H9 (cell line): ENCODE measurements at places on chromosomes 11 and 22.

GRCh38 chr22:42930810-42931420 is 73.8 kb upstream of the ARFGAP3 start:
- DNase-seq: no peak

- peak; percentile 87 for DNase-seq
Observed at GRCh38 chr22:38034278-38034882, 22.8 kb upstream of the PICK1 start.

DNA sequence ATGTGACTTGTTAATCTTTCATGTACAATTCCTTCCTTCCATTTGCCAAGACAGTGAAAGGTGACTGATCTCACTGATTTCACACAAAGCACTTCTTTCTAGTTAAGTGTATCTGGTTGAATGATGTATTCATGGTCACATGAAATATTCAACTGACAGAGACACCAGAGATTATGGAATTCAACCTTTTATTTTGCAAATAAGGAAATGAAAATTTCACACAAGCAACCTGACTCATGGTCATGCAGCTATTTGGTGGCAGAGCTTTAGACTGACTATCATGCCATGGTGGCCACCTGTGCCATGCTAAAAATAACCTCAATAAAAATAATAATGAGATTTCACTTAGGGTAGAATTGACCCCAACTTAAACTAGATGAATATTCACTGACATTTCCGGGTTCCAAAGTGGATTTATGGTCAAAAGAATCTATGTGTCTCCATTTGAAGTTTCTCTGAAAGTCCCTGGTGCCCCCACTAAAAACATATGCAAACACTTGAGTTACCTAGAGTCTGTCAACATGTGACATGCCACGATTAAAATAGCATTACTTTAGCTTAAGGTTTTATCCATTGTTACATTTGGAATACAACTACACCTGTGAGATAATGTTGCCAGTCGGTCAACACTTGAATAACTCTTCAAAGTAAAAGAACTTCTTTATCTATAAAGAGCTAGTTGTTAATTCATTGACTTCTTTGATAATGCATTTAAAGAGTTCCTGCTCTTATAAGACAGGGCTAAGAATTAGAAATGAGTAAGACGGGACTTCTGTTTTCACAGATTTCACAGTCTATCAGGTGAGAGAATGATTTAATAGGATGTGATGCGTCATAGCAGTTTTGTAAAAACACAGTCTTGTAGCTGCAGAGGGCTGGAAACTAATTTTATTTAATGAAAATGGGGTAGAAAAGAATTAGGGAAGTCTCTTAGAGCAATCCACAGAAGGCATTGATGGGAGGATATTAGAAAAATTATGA is 94.6 kb upstream of the OR9G4 start:
- no peak for DNase-seq

DNA sequence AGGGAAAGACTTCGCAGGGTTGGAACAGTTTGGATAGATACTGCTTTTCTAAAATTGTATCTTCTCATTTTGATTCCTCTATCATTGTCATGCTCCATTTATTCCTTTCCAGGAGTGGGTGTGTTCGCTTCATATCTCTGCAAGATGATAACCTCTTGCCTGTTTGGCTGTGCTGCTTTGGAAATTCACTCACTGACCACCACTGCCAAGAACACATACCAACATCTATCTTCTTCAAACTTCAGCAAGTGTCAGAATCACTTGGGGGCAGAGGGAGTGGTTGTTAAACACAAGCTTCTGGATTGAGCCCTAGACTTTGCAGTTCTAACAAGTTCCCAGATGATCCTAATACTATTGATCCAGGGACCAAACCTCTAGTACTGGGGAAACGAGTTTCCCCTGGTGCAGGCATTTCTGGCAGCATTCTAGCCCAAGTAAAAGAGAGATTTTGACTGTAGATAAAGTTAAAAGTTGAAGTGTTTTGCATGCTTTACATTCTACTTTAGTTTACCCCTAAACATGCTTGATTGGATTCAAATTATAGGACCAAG is 11.5 kb upstream of the DKK3 start:
- DNase-seq: no peak

DNA sequence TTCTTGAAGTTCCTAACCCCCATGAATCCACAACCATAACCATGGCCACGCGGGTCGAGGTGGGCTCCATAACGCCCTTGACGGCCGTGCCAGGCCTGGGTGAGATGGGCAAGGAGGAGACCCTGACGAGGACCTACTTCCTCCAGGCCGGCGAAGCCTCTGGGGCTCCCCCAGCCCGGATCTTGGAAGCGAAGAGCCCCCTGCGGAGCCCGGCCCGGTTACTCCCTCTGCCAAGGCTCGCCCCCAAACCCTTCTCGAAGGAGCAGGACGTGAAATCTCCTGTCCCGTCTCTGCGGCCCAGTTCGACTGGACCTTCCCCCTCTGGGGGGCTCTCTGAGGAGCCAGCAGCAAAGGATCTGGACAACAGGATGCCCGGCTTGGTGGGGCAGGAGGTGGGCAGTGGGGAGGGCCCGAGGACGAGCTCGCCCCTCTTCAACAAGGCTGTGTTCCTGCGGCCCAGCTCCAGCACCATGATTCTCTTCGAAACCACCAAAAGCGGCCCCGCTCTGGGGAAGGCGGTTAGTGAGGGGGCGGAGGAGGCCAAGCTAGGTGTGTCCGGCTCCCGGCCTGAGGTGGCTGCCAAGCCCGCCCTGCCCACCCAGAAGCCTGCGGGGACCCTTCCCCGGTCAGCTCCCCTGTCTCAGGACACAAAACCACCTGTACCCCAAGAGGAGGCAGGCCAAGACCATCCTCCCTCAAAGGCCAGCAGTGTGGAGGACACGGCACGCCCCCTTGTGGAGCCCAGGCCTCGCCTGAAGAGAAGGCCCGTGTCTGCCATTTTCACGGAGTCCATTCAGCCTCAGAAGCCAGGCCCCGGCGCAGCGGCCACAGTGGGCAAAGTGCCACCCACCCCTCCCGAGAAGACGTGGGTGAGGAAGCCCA is 75.7 kb downstream of the KIAA1671 start:
- peak; percentile 76 for DNase-seq

DNA sequence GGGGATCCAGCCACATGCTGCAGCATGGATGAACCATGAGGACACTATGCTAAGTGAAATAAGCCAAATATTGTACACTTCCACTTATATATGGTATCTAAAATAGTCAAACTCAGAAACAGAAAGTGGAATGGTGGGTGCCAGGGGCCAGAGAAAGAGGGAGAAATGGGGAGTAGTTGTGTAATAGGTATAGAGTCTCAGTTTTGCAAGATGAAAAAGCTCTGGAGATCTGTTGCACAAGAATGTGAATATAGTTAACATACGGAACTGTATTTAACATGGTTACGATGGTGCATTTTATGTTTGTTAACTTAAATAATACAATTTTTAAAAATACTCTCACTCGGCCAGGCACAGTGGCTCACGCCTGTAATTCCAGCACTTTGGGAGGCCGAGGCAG is 21.2 kb downstream of the GDPD5 start:
- DNase-seq: no peak

GRCh38 chr11:77121096-77121640 is 6.9 kb upstream of the MYO7A start:
- DNase-seq: no peak
